PC-9 (cell line): ENCODE measurements at places on chromosomes 5 and 9. TPM values are rescaled to one million over a fixed set of nuclear protein-coding genes. Genes with fewer than 3 reads are reported as not detected.
A peak's percentile ranks its signal among the peaks of the same experiment; 100 is the strongest.

The CSNK1G3 gene
- 31.3 and 39.0 TPM in 2 replicates for total RNA-seq

DNA sequence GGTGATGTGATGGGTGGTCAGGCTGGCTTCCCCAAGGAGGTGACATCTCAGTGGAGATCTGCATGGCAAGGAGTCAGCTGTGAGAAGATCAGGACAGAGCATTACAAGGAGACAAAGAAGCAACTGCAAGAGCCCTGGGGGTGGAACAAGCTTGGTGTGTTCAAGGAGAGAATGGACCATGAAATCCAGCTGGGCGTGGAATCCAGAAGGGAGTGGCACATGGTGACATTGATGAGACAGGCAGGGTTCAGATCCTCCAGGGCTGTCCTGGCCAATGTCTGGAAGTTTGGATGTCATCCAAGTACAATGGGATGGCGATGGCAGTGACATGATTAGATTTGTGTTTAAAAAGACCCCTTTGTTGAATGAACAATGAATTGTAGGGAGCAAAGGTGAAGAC is 175.6 kb downstream of the MACROH2A1 start:
- no peak for DNase-seq
- no peaks in the 10 kb centered on the region for H3K36me3 ChIP-seq
- H3K27ac ChIP-seq: no peak overlapping the region
- no peak overlapping the region for H3K4me3 ChIP-seq
- H3K4me1 ChIP-seq: peaks cover 14% of the 10 kb centered on the region

The PPP2R2B gene
- total RNA-seq: not detected in 2 replicates

The CTNND2 gene
- not detected in 2 replicates for total RNA-seq

DNA sequence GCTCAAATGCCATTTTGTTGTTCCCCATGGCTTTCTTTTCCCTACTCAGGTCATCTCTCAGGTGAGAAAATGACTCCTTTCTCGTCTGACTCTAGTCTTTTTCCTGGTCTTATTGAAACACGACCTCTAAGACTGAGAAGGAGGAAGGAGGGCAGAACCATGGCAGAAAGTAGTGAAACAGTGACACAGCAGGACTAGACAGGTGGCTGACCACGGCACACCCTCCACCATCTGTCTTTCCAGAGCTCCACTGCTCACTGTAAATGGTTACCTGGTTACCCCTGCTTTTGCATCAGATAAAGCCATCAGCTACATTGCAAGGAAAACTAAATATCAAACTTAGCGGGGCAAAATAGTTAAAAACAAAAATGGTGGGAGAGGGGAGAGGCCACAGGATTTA is 30.9 kb downstream of the NR4A3 start:
- H3K27ac ChIP-seq: no peak overlapping the region
- H3K4me3 ChIP-seq: no peak overlapping the region
- no peak for DNase-seq
- H3K27me3 ChIP-seq: no peaks in the 10 kb centered on the region
- no peaks in the 10 kb centered on the region for H3K4me1 ChIP-seq

The CARTPT gene
- not detected in 2 replicates for total RNA-seq

DNA sequence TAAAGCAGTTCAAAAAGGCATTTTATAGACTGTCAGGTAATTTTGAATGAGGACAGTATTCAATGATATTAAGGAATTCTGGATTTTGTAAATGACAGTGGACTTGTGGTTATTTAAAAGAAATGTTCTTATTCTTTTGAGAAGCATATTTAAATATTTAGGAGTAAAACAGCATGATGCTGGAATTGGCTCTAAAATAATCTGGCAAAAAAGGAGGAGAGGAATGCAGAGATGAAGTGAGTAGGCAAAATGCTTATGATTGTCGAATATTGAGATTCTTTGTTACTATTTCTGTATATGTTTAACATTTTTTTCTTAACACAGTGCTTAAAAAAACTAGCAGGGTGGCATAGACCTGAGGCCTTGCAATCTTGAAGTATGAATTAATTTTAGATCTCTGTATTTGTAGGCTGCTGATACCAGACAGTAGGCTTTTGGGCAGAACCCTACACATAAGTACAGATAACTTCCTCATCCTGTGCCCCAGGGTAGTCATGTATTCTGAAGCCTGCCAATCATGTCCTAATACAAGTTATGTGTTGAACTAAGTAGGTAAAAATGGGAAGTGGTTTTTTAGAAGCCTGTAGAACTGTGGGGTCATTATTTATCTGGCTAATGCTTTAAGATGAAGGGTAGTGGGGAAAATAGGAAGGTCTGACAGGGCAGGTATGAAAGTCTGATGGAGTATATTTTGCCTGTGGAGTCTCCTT is 9.4 kb downstream of the CD180 start:
- H3K27me3 ChIP-seq: no peaks in the 10 kb centered on the region
- no peak overlapping the region for H3K4me3 ChIP-seq

- no peaks in the 10 kb centered on the region for H3K4me1 ChIP-seq
- no peaks in the 10 kb centered on the region for H3K27me3 ChIP-seq
- no peak overlapping the region for H3K4me3 ChIP-seq
Measured at GRCh38 chr9:123550012-123550411, 194.0 kb downstream of the CRB2 start.

The TXNDC8 gene
- total RNA-seq: not detected in 2 replicates

The MLANA gene
- total RNA-seq: not detected in 2 replicates

- H3K4me1 ChIP-seq: no peaks in the 10 kb centered on the region
- DNase-seq: no peak
- H3K27ac ChIP-seq: 0 out of 2 replicates have a peak overlapping the region, but pooled peaks have one; percentile 21
Measured at GRCh38 chr9:71895117-71895516, 15.9 kb downstream of the ABHD17B start.

DNA sequence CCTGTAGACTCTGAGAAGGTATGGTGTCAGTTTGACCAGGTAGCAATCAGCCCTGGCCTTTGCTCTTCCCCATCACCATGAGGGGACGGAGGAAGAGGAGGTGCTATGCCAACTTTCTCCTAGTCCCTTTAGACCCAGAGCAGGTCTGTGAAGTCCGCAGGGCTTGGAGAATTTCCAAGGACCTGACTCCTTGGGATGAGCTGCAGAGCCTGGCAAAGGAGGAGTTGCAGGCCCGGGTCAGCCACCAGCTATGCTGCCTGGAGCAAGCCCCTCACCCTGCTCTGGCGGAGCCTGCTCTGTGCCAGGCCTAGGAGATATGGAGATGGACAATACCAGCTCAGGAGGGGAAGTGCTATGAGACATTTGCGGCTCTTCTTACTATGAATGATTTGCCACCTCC is 188.3 kb downstream of the CDK5RAP2 start:
- H3K27ac ChIP-seq: no peak overlapping the region
- no peak overlapping the region for H3K4me3 ChIP-seq
- 0 out of 2 replicates have a peak, but pooled peaks cover 3% of the 10 kb centered on the region for H3K36me3 ChIP-seq
- H3K4me1 ChIP-seq: peaks cover 21% of the 10 kb centered on the region
- no peaks in the 10 kb centered on the region for H3K27me3 ChIP-seq

The RNF145 gene
- total RNA-seq: 48.2 and 54.5 TPM in 2 replicates

DNA sequence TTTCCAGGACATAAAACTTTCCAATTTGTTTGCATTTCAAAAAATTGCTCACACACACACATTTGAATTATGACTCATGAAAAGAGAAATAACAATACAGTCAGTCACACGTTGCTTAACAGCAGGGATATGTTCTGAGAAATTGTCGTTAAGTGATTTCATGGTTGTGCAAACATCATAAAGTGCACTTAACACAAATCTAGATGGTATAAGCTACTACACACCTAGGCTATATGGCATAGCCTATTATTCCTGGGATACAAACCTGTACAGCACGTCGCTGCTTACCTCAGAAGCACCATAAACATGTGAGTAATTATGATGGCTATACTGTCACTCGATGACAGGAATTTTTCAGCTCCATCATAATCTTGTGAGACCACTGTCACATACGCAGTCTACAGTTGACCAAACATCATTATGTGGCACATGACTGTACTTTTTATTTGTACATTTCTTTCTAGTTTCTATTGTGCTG is 378.2 kb downstream of the ACTL7B start:
- H3K36me3 ChIP-seq: no peaks in the 10 kb centered on the region
- H3K4me1 ChIP-seq: peaks cover 57% of the 10 kb centered on the region
- H3K27ac ChIP-seq: peak overlapping the region; percentile 87
- no peak for DNase-seq

- no peak for DNase-seq
- H3K4me1 ChIP-seq: no peaks in the 10 kb centered on the region
- no peak overlapping the region for H3K27ac ChIP-seq
Measured at GRCh38 chr5:80116000-80116399, 80.9 kb downstream of the THBS4 start.

DNA sequence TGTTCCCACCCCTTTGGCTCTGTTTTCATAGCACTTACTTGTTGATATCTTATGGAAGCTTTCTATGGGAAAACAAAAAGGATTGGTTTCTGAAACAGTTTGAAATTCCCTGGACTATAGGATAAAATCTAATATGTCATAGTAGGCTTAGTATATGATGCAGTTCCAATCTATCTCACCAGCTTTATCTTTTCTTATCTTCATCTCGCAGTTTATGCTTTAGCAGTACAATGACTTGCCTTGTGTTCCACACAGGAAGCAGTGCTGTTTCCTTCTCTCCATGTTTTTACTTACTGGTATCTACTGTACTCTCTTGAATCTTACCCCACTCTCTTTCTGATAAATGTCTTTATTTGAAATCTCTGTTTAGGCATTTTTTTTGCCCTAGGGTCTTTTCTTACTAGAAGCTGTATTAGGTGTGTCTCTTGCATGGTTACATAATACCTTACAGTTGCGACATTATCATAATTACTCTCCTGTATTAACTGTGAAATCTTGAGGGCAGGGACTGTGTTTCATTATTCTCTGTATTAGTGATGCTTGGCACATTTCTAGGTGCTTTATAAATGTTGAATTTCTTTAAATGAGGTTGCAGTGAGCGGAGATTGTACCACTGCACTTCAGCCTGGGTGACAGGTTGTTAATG is 76.3 kb downstream of the FOCAD start:
- no peaks in the 10 kb centered on the region for H3K36me3 ChIP-seq
- peak; percentile 47 for DNase-seq
- H3K4me1 ChIP-seq: peaks cover 28% of the 10 kb centered on the region

GRCh38 chr5:83957188-83957587 is 236.5 kb upstream of the HAPLN1 start:
- H3K4me1 ChIP-seq: peaks cover 5% of the 10 kb centered on the region; the same call in 1 of the 2 replicates
- H3K27ac ChIP-seq: no peak overlapping the region
- H3K36me3 ChIP-seq: no peaks in the 10 kb centered on the region
- DNase-seq: no peak
- no peaks in the 10 kb centered on the region for H3K27me3 ChIP-seq

GRCh38 chr9:87389936-87390335 is 107.7 kb upstream of the DAPK1 start:
- no peaks in the 10 kb centered on the region for H3K27me3 ChIP-seq
- no peaks in the 10 kb centered on the region for H3K36me3 ChIP-seq

The TLX3 gene
- total RNA-seq: not detected in 2 replicates

The TAF11L10 gene
- not detected in 2 replicates for total RNA-seq

DNA sequence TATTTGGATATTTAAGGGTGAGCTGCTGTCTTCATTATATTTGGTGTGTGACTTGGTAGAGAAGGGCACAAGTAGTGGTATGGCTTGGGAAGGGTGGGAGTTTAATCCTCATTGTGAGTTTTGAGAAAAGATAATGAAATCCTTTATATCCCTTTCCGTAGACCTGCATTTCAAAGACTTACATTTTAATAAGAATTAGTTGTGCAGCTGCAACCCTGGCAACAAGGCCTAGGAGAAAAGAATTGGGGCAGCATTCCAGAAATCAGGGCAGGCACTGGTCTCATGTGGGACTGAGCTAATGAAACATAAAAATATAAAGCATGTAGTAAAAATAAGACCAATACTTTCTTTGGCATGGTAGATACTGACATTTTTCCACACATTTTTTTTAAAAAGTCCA is 60.5 kb downstream of the CDC42SE2 start:
- H3K4me3 ChIP-seq: no peak overlapping the region
- peaks cover 16% of the 10 kb centered on the region for H3K4me1 ChIP-seq
- no peak for DNase-seq
- H3K27me3 ChIP-seq: no peaks in the 10 kb centered on the region

The FCHO2 gene
- 13.6 and 26.1 TPM in 2 replicates for total RNA-seq

DNA sequence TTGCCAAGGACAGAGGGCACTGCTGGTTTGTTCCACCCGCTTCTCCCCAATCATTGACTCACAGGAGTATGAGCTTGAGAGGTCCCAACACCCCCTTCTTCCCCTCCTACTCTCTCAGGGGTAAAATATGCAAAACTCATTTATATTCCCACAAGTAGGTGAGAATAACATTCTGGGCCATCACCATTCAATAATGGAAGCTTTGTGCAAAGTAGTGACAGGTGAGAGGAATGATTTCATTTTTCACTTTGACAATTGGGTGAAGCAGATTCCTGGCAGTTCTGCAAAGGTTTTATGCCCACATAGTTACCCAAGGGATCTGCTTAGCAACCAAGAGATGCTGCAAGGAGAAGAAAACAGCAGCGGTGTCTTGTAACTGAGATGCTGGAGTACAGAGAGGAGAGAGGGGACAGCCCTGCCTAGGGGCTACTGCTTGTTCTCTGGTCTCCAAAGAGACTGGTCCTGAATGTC is 137.6 kb downstream of the CMYA5 start:
- no peak for DNase-seq
- no peaks in the 10 kb centered on the region for H3K36me3 ChIP-seq
- H3K27me3 ChIP-seq: no peaks in the 10 kb centered on the region

DNA sequence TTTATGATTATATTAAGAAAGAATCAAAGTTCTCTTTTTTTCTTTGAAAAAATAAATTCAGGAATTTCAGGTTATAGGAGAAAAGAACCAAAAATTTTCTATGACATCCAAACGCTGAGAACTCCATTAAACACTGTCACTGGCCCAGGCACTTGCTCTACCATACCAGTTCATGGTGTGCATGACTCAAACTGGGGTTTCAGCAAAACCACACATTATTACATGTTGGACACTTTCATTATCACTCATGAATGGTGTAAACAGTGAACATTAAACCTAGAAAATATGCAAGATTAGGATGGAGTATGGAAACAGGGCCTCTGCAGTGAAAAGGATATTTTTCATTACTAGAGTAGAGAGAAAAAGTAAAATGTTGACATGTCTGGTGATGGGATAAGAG is 369.9 kb upstream of the FAM174A start:
- H3K36me3 ChIP-seq: no peaks in the 10 kb centered on the region
- DNase-seq: no peak
- H3K4me1 ChIP-seq: no peaks in the 10 kb centered on the region
- H3K27me3 ChIP-seq: no peaks in the 10 kb centered on the region

DNA sequence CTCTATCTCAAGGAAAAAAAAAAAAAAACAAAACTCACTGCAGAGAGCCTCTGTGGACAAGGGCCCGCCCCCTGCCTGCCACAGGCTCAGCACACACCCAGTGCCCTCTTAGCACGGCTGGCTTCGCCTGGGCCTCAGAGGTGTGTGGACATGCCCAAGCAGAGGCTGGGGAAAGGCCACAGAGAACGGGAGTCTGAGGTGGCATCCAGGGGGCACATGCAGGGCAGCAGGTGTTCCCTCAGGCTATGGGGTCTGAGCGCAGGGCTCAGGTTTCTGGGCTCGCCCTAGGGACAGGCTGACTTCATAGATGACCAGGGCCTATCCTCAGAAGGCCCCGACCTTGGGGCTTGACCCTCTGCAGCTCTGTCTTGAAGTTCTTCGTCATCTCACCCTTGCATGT is 138.7 kb downstream of the ZNF354C start:
- no peak for DNase-seq
- peaks cover 97% of the 10 kb centered on the region for H3K27me3 ChIP-seq
- H3K4me1 ChIP-seq: no peaks in the 10 kb centered on the region
- H3K36me3 ChIP-seq: no peaks in the 10 kb centered on the region
- H3K27ac ChIP-seq: no peak overlapping the region
- no peak overlapping the region for H3K4me3 ChIP-seq
